Stimulated activated CD4-positive, alpha-beta T cell treated with anti-CD3 and anti-CD28 coated beads, Interleukin-1b, Interleukin-23, amount 100 ng/mL, for 4 hours (primary cell): ENCODE measurements at places on chromosomes 4 and X.

DNA sequence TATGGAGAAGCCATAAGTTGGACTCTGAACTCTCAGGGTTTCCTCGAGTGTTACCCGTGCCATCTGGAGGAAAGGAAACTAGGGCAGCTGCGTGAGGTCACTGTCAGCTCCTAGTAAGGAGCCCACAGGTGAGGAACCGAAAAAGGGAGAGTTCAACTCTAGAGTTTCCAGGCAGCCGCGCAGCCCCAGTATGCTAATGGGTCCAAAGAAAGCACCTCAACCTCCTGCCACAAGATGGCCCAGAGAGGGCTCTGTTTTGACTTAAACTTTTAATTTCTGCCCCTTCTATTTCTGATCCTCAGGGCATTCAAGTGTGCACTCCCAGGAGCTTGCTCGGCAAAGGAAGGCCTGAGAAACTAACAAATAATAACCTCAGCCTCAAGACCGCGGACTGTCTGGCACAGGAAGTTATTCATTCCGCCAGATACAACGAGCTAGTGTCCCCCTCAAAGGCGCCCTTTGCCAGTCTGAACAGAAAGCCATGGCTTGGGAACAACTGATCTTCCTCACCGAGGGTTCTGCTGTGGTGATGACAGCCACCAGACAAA lies 13.9 kb downstream of the SCARB2 start:
- DNase-seq: no peak

- DNase-seq: no peak
Observed at GRCh38 chr4:163300445-163300844, 32.0 kb downstream of the NPY1R start.

DNA sequence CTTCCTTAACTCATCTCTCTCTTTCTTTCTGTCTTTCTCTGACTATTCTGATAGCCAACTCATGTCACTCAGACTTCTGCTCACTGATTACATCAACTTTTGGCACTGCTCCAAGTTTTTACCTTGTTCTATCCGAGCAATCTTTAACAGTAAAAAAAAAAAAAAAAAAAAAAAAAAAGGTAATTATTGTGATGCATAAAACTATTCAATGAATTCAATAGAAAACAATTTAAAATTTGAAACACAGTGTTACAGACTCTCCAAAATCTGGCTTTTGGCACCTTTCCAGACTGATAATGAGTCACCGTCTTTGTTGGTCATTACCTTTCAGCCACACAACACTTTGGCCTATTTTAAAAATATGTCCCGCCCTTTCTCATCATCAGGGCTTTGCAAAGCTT lies 229.5 kb downstream of the GALNTL6 start:
- DNase-seq: no peak

DNA sequence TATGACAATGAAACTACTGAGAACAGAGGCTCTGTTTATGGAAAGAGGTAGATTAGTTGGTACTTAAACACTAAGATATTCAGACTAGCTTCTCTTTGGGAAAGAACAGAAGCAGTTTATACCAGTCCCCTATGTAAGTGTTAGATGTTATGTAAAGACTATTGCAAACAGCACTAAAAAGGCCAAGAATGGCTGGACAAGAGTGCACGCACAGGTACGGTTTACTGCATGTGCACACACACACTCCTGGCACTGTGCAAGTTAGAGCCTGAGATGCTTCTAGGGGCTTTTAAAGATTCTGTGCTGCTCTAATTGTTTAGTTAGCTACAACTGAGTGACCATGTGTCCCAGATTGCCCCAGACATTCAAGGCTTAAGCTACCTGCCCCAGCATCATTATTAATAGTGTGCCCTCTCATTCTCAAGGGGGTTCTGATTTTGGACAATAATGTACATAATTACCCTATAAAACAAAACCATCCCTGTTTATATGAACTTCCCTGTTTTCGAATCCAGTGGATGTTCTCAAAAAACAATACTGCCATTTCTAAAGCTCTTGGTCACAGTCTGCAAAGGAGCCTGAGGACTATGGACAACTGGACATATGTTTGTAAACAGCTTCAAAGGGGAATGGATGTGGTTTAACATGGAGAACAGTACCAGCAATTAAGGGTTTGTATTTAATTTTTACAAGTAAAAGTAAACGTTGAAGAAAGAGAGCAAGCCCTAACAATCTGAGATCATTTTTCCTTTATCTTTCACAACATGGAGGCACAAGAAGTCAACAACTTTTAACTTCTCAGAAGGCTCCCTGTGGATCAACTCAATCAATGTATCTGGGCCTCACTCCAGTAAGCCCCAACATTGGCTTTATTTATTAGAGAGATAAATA lies 2.0 kb downstream of the SETD7 start:
- no peak for DNase-seq

- no peak for DNase-seq
Observed at GRCh38 chr4:40811956-40812355, 62.2 kb downstream of the NSUN7 start.

- no peak for DNase-seq
Observed at GRCh38 chr4:26866781-26867180, 6.1 kb downstream of the STIM2 start.

GRCh38 chr4:132269303-132269990 lies 879.6 kb upstream of the PCDH10 start:
- no peak for DNase-seq

DNA sequence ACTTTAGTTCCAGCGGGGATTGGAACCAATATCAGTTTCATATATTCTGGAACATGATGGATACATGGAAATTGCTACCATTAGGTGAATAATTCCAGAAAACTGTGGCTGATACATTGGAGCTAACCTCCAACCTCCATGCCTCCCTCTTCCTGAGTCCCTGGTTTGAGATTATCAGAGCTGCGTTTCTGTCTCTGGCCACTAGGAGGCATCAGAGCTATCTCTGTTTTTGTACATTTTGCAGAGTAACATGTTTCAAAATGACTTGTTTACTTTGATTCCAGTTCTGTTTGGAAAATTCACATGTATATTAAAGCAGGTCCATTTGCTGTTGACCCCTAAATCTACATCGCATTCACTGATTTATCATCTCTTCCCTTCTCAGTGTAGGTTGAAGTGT lies 2.4 kb upstream of the RAB40AL start:
- DNase-seq: peak; percentile 12

GRCh38 chrX:10714531-10714930 lies 94.1 kb upstream of the MID1 start:
- no peak for DNase-seq

DNA sequence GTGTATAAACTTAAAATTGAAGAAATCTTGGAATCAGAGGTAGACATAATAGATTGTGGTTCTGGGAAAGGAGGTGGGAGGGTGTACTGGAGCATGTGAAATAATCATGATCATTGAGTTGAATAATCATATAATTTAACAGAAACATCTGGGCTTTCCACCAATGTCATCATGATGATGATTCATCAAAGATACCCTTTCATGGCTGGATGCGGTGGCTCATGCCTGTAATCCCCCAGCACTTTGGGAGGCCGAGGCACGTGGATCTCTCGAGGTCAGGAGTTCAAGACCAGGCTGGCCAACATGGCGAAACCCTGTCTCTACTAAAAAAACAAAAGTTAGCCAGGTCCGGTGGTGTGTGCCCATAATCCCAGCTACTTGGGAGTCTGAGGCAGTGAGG lies 6.7 kb upstream of the RUFY3 start:
- no peak for DNase-seq

DNA sequence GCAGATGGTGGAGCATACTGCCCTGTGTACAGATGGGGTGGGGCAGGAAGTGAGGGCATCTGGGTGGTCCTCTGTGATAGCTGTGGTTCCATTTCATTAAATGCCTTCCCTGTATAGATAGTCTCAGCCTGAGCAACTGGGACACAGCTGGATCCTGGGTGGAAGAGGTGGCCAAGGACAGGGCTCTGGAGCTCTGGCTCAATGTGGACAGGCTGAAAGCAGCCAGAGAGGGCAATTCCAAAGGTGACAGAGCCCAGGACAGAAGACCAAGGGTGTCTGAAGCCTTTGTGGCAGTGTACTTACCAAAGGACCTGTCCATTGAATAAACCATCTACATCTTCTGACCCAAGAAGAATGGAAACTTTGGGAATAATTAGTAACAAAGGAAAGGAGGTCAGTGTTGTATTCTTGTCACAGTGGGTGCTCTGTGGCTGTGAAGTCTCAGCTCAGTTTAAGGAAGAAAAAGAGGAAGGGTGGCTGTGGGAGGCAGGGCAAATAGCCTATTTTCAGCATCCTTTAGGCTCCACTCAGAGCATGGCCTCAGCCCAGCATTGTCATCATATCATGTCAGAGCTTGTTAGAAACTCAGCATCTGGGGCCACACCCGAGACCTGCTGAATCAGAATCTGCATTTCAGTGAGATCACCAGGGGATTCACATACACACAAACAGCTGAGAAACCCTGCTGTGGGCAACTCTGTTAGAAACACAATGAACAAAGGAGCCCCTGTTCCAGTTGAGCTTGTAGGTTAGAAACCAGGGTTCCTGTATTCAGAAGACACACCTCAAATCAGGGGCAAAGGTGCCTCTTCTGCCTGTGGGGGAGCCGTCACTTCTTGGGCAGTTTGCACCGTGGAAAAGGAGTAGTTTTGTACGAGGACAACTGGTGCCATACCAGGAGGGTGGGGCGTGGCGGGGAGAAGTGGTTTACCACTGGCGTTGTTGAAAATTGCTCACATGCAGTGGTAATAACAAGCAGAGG lies 168.6 kb downstream of the PTTG2 start:
- peak; percentile 39 for DNase-seq

DNA sequence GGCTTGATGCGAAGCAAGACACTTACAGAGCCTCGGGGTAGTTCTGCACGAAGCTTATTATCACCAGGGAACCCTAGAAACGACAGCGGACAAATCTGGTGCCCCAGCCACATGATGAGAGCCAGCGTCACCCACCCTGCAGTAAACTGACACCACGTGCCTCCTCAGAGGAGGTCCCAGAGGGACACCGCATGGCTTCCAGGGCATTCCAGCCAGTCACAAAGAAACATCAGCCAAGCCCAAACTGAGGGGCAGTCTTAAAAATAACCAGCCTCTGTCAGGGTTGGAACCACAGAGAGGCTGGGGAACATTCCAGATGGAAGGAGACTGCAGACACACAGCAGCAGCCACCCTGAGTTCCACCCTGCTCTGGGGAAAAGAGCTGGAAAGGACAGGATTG lies 36.6 kb upstream of the HGFAC start:
- DNase-seq: no peak

GRCh38 chr4:156931267-156931666 lies 40.3 kb downstream of the PDGFC start:
- no peak for DNase-seq

- DNase-seq: no peak
Observed at GRCh38 chr4:17134100-17134499, 235.7 kb upstream of the LDB2 start.

DNA sequence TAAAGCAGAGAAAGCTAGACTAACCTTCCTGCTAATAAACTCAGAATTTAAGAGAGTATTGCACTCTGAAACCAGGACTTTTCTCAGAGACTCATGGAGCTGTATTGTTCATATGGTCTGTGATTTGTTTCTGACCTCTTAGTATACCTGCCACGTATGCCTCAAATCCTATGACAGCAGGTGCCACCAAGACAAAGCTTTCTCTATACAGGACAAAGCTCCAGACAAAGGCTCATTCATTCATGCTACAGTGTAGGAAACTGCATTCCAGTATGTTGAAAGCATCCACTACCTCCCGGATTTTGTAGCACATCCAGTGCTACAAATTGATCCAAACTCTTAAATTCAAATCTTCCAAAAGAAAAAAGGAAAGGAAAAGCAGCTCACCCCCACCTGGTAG lies 178.3 kb downstream of the CHIC2 start:
- no peak for DNase-seq
